T-helper 1 cell (primary cell): ENCODE measurements at places on chromosomes 16 and 17.

GRCh38 chr17:82388223-82388921 is 16.8 kb downstream of the UTS2R start:
- no peak for DNase-seq

GRCh38 chr17:5364156-5364555 is 55.3 kb downstream of the NUP88 start:
- DNase-seq: no peak

DNA sequence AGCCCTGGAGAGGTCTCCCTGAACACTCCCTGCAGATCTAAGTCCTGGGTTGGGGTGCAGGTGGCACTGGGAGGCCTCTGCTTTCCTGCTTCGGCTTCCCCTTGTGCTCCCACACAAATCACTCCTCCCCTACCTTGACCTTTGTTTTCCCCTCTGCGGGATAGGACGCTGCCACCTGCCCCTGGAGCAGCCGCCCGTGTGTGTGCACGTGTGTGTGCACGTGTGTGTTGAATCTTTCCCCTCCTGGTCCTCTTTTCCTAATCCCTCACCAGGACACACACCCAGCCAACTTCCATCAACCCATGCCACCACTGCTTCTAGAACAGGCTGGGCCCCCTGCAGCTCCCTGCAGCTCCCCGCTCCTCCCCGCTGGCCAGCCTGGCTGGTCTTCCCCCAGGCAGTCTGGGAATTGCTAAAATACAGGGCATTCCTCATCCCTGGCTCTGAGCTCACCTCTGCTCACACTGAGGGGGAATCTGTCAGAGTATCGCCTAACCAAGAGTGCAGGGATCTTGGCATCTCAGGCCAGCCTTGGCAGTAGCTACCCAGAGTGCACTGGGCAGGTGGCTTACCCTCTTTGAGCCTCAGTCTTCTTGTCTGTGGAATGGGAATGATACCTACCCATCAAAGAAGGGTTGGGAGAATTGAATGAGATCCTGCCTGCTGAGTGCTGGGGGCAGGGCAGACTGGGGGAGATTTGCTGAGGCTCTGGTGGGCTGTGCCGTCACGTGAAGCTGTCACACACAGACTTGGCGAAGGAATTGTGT is 198.5 kb downstream of the NTN1 start:
- DNase-seq: no peak

DNA sequence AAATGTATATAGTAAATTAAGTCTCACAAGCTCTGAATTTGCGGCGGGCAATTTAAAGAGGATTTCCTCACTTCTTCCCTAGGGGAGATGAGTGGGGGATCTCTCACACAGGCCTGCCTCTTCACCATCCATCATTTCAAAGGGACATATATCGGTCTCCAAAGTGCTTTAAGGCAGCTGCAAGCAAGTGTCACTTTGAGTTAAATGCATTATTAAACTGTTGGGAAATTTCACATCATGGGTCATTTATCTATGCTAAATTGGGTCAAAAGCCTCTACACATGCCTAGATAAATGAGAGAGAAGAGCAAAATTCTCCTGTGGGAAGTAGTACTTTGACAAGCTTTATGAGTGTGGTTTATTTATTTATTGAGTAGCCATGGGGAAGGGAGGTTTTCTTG is 1106.1 kb upstream of the GOT2 start:
- no peak for DNase-seq

DNA sequence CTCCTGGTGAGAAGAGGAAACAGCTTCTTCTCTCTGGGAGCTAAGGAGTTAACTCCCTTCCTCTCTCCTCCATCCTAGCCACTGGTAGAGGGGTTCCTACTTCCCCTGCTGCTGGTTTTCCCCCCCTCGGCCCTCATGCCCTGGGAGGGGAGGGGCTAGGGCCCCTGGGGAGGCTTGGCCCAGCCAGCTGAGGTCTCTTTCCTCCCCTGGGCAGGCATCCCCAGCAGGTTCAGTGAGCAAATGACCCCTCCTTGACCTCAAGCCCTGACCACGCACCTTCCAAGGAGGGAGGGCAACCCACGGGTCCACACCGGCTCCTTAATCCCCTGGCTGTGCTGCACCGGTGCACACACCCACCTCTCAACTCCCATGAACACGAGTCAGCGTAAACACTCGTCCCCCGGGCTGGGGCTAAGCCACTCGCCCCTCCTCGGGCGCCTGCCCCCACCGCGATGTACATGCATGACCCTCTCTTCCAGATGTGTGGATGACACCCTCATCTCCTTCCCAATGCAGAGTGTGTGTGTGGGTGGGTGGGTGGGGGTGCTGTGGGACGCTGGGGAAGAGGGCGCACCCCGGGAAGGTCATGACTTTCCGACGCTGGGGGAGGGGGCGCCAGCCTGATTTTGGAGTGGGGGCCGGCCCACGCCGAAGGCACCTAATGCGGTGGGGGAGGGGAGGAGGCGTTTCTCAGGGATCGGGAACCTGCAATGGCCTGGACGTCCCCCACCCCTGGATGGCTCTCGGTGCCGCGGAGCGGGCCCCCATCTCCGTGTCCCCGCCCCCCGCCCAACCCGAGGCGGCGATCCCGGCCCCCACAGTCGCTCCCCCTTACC is 33.7 kb downstream of the SRCIN1 start:
- no peak for DNase-seq
